ENCODE measurements at places on chromosomes 12 and 14.

DNA sequence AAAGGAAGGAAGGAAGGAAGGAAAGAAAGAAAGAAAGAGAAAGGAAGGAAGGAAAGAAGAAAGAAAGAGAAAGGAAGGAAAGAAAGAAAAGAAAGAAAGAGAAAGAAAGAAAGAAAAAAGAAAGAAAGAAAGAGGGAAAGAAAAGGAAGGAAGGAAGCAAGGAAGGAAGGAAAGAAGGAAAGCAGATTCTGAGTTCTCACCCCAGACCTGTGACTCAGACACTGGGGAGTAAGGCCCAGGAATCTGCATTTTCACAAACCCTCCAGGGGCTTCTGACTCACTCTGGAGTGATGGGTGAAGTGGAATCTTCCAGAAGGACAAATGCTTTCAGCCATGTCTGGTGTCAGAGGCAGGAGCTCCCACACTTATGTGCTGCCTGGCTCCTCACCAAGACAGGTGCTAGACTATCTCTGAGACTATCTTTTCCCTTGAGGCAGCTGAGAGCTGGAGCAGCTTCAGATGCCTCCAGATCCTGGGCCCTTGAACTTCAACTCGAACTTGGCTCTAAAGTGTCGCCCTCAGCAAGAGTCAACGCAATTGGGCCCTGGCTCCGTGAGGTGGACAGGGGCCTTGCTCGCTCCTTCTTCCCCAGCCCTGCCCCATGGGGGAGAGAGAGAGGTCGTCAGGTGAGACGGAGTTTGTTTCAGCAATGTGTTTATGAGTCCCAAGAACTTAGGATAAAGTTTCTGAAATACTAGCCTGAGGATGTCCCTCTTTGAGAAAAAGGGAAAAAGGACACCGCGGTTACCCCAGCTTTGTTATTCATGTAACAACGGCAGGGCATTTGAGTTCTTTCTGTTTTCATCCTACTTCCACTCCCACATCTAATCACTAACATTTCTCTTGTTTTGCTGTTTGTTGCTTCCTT is 19.8 kb upstream of the SCARB1 start:
- no peak for DNase-seq

DNA sequence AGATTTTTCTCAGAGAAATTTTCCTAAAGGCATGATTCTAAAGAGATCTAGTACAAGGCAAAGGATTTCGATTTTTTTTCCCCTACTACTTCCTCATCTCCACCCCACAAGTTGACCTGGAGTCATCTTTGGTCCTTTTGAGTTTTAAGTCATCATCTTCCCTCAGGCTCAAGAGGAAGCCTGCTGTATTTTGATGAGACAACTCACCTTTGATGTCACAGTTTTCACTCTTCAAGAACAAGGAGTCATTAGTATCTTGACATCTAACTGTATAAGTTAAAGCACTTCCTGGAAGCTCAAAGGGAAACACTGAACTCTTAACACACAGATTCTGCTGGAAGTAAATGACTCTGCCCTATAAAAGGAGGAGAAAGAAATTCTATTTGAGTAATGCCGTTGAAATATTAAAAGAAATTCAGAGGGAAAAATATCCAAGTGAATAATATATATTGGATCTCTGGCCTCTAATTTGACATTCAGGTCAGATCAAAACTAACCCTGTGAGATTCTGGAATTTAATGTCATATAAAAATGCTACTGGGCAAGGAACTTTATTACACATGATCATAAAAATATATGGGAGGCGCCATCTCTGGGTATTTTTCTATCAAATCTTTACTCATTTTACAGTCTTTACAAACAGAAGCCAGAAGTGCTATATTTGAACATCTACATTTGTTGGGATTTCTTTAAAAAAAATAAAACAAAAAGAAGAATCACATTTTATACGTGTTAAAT is 435.0 kb downstream of the NRXN3 start:
- DNase-seq: no peak

- DNase-seq: no peak
Observed at GRCh38 chr12:5430641-5431603, 986 bp upstream of the NTF3 start.

DNA sequence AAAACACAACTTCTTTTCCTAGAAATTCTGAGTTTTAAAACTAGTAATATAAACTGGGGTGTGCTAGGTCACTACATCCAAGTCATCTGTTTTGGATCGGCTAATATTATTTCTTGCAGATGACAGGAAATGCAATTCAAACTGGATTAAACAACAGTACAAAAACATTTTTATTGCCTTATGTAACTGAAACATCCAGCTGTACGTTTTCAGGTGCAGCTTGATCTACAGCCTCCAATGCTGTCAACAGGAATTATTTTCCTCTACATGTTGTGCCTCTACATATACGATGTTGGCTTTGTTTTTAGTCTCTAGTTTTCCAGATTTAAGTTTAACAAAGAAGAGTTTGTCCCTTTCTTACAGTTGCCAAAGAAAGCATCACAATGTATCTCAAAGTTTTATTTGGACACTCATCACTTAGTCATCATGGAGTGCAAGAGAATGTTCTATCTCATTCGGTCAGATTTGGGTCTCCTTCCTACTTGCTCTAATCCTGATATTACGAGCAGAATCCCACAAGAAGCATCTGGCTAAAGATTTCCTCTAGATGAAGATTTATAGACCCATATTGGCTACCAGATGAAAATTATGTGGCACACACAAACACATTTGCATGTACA is 326.7 kb downstream of the SLC6A15 start:
- DNase-seq: no peak

- no peak for DNase-seq
Observed at GRCh38 chr12:48972213-48972951, 847 bp upstream of the WNT10B start.

- DNase-seq: no peak
Observed at GRCh38 chr12:119659289-119659897, 8.5 kb upstream of the PRKAB1 start.

- no peak for DNase-seq
Observed at GRCh38 chr12:46153268-46153872, 115.5 kb downstream of the SLC38A1 start.

DNA sequence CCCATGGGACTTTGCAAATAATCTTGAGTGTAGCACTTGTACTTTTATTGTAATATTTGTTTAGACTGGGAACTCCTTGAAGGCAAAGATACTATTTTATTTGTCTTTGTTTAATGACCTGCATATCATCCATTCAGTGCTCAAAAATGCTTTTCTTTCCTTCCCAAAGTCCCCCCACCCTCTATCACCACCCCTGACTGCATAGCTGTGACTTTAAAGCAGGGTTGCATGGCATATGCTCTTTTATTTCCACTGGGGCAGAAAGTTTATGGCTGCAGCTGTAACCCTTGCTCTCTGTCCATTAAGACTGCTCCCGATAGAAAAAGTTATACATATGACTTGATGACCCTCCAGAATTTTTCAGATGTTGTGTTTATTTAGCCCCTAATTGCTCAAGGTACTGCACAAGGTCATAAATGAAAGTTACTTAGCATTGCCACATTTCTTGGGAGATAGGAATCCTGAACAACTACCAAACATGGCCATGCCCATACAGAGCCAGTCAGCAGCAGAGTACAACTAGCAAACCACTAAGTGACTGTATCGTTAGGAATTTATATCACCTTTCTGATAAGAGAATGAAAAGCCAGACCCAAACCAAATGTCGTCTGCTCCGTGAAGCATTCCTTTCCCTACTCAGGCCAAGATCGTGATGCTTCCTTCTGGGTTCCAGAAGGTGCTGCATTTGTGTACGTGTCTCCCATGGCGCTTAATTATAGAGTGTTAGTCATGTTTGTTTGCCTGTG is 114.3 kb downstream of the DIP2B start:
- DNase-seq: no peak

DNA sequence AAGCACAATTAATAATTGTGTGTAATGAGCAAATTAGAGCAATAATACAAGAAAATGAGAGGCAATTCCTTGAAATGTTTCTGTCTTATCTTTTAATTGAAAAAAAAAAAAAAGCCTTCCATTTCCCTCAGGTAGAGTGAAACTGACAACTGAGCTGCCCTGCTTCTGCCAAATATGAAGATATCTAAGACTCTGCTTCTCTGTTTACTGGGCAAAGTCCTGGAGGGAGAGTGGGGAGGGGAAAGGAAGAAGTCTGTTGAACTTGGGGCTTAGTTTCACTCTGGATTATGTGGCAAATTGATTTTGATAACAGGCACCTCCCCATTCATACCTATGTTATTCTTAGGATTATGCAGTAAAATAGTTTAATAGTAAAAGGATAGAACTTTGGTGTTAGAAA is 364.9 kb downstream of the NRXN3 start:
- no peak for DNase-seq

- DNase-seq: no peak
Observed at GRCh38 chr12:123096741-123097140, 54.1 kb downstream of the PITPNM2 start.

- no peak for DNase-seq
Observed at GRCh38 chr12:96099986-96100385, 64.6 kb upstream of the LTA4H start.

- no peak for DNase-seq
Observed at GRCh38 chr14:102993523-102993922, 63.8 kb downstream of the CDC42BPB start.

DNA sequence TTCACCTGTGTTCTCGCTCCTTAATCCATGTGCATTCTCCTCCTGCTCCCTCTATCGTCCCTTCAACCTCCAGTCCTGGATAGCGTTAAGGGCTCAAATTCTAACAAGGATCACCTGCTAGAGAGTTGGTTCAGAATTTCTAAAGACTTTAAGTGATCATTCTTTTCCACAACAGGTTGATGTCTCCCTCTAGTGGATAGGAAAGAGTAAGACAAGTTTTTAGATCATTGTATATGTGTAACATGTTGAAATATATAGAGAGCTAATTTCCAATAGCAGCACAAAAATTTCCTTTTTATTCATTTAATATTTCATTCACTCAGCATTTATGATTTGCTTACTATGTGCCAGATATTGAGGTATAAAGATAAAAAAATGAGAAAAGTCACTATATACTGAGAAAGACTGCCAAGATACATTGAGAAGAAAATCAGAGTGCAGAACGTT is 9.3 kb upstream of the ESR2 start:
- DNase-seq: peak; percentile 56

DNA sequence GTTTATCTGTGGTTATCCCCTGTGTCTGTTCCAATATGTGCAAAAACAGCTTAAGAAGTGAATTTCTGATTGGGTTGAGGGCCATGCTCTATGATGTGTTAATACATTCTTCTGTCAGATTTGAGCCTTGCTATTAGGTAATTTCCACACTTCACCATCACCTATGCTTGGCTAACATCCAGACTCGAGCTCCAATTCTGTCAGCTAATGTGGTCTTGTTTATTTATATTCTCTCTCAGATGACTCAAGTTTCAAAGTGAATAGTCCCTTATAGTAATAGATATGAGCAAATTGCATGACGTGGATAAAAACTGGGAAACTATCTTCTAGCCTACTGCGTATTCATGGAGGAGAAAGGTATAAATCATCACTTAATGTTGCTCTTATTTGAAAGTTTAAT is 451.3 kb downstream of the SNAPC1 start:
- no peak for DNase-seq

Data from NCI-H187 (cell line).